ENCODE measurements at places on chromosomes 3 and 15.

- DNase-seq: no peak
Measured at GRCh38 chr3:103899328-103899727, 1464.5 kb downstream of the ZPLD1 start.

DNA sequence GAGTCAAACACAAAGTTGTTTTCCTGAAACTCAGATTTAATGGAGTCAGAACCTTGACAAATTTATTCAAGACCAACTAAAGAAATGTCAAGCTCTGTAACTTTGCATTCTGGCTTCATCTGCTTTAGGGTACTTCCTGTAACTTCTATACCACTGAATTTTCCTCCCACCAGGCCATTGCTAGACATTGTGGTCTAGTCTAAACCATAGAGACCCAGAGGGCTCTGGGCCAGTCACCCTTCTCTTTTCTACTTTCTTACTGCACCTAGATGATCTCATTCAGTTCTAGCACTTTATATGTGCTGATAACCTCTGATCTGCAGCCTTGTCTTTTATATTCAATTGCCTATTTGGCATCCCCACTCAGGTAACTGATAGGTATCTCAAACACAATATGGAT lies 2.8 kb upstream of the OR5K1 start:
- DNase-seq: no peak

DNA sequence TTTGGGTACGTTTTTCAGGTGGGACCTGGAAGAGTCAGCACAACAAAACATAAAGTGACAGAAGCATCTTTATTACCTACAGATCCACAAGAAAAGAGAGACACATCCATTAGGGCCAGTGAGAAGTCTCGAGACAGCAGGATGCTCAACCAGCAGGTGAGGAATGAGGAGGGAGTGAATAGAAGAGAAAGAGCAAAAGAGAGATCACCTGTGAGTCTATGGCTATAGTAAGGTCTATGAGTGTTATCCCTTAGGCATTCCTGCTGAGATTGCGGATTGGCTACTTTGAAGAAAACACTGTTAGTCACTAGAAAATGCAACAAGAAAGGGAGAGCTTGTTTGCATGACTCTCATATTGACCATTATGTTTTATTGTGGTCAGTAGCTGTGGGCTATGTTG lies 1556.2 kb upstream of the GBE1 start:
- no peak for DNase-seq

- DNase-seq: no peak
Measured at GRCh38 chr3:63042833-63043232, 167.6 kb upstream of the CADPS start.

DNA sequence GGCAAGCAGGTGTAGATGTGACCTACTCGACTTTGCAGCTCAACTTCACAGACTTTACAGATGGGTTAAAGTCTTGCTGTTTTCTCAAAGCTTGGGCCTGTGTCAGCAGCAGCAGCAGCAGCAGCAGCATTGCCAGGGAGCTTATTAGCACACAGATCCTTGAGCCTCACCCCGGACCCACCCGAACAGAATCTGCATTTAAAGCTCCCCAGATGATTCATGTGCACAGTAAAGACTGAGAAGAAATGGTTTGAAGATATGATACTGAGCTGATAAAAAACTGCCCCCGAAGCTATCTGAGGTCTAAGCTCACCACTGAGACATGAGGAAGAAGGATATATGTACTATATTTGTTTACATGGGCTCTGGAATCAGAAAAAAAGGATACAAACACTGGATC lies 231.7 kb downstream of the ARPP21 start:
- DNase-seq: no peak

- DNase-seq: no peak
Measured at GRCh38 chr3:14007006-14007405, 117.7 kb downstream of the CHCHD4 start.

- DNase-seq: no peak
Measured at GRCh38 chr3:31392568-31392967, 140.2 kb upstream of the STT3B start.

GRCh38 chr3:11776346-11776745 lies 70.3 kb downstream of the TAMM41 start:
- DNase-seq: no peak

- DNase-seq: peak; percentile 76
Measured at GRCh38 chr15:41934843-41935242, 37.5 kb downstream of the EHD4 start.

DNA sequence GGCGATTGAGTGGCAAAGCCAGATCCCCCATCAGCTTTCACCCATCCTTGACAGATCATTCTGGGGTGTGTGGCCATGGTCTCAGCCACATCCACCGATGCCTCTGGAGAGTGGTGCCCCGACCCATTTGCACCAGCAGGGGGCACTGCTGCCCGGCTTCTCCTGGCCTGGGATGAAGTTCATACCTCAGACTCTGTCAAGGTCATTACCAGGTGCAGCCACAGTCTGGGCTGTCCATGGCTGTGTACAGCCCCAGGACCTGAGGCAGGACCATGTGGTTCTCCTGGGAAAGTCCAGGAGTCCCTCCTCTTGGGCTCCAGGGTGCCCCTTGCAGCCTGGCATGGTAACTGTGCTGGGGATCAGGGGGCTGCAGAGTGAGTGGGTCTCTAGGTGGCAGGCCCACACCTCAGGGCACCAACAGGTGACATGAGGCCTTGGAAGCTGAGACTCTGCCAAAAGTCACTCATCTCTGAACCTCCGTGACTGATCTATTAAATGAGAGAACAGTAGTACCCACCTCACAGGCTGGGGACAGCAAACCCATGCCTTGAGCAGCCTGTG lies 67.2 kb downstream of the CACNA2D2 start:
- DNase-seq: peak; percentile 86

DNA sequence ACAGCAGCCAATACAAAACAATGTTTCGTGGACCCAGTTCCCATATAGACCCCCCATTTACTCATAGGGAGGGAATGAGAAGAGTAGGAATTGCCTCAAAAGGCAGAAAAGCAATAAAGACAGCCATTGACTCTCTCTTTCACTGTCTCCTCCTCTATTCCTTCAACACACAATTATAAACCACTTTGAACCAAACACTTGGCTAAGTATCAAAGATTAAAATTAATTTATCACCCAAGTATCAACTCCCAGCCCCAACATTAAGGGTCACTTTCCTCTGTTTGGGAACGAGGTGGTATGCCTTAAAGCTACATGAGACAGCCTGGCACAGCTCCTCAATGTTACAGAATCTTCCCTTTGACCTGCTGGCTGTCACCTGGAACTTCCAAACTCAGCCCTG lies 16.4 kb upstream of the LRIG1 start:
- no peak for DNase-seq

- no peak for DNase-seq
Measured at GRCh38 chr15:87858651-87859050, 397.9 kb downstream of the NTRK3 start.

- DNase-seq: no peak
Measured at GRCh38 chr3:180267202-180267843, 230.6 kb upstream of the PEX5L start.

DNA sequence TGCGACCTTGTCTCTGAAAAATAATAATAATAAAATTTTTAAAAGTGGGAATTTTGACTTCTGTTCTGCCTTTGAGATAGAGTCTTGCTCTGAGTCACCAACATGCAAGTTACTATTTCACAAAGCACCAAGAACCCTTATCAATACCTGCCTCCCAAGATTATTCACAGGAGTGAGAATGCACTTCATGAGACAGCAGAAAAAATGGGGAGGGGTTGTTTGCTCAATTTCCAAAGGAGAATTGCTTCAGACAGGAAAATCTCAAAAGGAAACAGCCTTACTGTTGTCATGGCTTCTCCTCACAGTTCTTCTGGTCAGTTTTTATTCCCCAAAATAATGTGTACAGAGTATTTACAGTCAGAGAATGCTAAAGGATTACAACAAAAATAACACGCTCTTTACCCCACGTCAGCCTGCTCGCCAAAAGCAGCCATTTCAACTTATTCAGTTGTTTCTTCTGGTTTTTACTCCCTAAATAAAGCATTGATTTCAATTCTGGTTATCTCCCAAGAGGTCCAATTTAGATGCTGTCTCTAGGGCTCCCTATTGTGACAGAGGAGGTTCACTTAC lies 89.0 kb downstream of the PPCDC start:
- no peak for DNase-seq

DNA sequence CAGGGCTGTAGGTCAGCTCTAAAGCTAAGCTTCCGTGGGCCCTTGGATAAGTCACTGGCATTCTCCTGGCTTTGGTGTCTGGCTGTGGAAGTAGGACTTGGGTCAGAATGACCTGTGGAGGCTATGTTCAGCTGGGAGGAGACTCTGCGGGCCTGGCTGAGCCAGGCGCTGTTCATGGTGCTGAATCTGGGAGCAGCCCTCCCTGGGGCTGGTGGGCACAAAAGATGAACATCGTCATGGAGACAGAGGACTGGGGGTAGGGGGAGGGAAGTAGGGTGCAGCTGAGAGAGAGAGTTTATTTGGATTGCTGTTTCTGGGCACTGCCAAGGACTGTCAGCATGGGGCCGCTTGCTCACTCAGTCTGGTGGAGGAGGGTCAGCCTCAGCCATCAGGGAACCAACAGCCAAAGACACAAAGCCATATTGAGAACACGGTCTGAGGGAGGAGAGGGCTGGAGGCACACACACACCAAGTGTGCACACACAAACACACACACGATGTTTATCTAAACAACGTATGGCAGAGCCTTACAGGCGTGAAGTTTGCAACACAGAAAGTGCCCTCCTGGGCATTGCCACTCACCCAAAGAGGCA lies 120.7 kb upstream of the LINGO1 start:
- DNase-seq: no peak

- DNase-seq: no peak
Measured at GRCh38 chr3:176974279-176974678, 223.0 kb downstream of the TBL1XR1 start.

GRCh38 chr3:194675081-194675640 lies 3.2 kb upstream of the LSG1 start:
- no peak for DNase-seq

DNA sequence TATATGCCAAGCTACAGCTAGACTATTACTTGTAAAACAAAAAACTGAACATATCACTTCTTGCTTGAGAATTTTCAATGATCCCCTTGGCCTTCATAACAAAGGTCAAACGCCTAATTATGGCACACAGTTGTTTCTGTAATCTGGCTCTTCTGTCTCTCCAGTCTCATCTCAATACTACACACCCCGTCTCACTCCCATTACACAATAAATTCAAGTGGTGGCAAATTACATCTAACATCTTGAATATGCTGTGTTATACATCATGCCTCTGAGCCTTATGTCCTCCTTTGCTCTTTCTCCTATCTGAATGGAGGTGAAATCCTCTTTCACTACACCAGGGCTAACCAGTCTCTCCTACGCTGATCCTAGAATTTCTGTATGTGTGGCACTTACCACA lies 140.4 kb downstream of the TBL1XR1 start:
- no peak for DNase-seq

DNA sequence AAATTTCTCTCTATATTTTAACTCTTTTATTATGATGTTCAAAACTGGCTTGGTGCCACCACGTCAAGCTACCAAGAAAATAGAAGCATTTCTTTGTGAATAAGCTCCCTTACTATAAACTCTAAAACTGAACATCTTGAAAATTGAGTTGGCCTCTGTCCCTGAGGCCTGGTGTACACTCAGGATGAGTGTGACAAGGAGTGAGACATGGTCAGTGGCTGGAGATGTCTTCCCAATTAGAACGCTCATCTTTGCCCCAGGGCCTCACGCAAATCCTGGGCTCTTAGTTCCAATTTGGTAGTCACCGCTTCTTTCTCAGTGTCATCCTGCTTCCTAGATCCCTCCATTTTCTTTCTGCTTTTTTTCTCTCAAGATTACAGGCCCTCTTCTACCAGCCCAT lies 26.2 kb downstream of the SLC2A2 start:
- DNase-seq: no peak

DNA sequence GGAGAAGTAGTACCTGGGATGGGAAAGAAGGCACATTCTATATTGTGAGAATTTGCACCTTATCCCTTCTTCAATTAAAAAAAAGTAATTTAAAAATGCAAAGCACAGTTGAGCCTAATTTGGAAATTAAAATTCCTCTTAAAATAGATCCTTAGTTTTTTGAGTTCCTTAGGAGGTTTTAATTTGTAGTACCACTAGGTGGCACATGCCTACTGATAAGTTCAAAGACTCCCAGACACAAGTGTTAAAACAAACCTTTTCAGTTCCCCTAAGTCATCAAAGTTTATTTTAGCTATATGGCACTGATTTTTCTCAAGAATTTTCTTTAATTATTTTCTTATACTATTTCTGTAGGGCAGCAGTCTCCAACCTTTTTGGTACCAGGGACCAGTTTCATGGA lies 127.6 kb upstream of the AZI2 start:
- no peak for DNase-seq
